ENCODE measurements at places on chromosomes 3 and 15.
A peak's percentile ranks its signal among the peaks of the same experiment; 100 is the strongest.

- no peak for DNase-seq
These were observed 10.8 kb downstream of the RAD54L2 start for GRCh38 chr3:51549311-51549710.

DNA sequence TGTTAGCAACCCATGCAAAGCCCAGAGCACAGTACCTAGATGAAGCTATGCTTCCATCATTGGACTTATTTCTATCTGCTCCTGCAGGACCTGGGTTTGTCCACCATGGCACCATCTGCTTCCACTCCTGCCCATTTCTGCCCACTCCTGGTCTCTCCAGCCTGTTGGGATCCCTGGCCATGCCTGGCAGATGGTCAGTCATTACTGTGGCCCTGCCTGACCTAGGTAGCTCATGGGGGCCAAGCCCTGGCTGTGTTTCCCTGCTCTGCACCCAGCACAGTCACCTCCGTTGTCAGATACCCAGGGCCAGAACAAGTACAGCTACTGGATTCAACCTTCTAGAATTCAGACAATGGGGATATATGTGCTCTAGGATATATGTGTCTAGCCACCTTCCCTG is 185.8 kb upstream of the TLE3 start:
- DNase-seq = no peak

DNA sequence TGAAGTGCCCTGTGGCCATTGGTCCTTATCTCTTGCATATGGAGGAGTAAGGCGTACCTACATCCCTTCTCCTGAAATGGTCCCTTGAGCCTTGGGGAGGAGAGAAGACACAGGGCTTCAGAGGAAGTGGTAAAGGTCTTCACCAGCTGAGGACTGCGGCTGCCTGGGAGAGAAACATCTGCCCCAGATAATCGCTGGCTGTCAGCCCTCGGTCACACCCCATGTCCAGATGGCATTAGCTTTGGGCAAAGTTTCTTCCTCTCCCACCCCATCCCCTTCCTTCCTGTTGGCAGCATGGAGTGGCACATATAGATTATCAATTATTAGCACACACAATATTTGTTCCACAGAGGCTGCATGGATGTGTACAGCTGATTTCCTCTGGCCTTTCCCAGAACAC is 61.6 kb downstream of the LRTM1 start:
- no peak for DNase-seq

GRCh38 chr3:43748645-43749044 is 57.9 kb downstream of the ABHD5 start:
- DNase-seq = no peak

DNA sequence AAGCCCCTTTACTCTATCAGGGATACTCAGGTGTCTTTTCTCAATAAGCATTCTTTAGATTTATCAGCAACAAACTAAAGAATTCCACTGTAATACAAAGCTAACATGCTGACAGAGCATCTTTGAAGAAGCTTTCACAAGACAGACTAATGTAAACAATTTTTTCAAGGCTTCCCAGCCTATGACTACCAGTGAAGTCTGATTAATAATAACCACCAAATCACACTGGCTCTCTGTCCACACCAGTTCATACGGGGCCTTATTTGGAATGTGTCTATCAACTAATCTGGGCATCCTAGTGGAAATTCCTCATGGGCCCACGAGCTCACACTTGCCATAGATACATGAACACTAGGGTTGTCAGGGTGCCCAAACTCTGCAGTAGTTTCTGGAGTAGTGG is 84.5 kb downstream of the EFL1 start:
- DNase-seq = peak; percentile 15

GRCh38 chr3:15860014-15860934 is 62.5 kb upstream of the ANKRD28 start:
- peak; percentile 61 for DNase-seq

DNA sequence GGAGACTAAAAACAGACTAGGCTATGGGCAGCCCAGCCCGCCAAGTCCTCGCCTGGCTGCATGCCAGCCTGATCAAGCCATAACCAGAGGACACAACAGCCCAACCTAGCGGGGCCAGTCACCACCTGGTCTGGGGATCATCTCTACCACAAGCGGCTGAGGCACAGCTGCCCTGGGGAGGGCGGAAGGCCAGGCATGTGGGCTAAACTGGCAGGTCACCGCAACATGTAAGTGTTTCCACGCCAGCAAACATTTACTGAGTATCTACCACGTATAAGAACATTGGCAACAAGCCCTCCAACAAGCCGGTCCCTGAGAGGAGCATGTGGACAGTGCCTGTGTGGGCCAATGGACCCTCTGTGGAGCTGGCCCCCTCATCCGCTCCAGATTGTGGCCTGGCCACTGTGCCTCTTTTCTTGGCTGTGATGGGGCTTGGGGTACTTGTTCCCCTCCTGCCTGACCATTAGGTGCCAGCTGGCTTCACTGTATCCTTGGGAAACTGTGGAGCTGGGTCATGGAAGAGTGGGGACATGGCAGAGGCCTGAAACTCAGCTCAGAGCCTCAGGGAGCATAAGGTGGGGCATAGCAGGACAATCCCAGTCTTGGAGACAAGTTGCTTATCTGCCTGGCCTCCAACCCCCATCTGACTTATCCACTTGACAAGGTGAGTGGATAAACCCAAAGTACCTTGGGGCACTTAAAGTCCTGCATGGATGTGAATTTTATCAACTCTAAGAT is 9.0 kb downstream of the UBXN7 start:
- no peak for DNase-seq

DNA sequence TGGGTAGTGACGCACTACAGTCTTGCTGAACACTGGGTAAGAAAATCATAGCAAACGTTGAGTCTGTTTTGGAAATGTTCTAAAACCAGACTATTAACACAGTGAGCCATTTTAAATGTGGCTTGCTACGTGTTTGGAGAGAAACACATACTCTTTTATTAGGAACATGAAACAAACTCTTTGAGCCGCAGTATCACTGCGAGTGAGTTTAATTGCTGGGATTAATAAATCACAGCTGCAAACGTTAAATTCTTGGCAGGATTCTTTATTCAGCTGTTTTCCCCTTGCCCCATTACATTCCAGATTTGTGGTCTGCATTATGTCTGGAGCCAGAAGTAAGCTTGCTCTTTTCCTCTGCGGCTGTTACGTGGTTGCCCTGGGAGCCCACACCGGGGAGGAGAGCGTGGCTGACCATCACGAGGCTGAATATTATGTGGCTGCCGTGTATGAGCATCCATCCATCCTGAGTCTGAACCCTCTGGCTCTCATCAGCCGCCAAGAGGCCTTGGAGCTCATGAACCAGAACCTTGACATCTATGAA is 33.6 kb downstream of the BTD start:
- DNase-seq = no peak

DNA sequence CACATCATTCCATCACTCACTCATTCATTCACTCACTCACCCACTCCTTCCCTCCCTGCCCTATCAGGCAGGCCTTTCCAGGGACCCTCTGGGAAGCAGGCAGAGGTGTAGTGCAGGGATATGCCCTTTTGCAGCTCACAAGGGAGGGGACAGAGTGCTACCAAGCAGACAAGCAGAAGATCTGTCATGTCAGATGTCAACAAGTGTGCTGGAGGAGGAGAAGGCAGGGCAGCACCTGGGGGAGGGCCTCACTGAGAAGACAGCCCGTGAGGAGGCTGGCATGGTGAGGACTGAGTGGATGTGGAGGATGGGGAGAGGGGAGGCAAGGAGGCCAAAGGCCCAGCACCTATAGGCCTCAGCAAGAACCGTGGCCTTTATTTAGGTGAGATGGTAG is 15.3 kb downstream of the ABTB1 start:
- no peak for DNase-seq

DNA sequence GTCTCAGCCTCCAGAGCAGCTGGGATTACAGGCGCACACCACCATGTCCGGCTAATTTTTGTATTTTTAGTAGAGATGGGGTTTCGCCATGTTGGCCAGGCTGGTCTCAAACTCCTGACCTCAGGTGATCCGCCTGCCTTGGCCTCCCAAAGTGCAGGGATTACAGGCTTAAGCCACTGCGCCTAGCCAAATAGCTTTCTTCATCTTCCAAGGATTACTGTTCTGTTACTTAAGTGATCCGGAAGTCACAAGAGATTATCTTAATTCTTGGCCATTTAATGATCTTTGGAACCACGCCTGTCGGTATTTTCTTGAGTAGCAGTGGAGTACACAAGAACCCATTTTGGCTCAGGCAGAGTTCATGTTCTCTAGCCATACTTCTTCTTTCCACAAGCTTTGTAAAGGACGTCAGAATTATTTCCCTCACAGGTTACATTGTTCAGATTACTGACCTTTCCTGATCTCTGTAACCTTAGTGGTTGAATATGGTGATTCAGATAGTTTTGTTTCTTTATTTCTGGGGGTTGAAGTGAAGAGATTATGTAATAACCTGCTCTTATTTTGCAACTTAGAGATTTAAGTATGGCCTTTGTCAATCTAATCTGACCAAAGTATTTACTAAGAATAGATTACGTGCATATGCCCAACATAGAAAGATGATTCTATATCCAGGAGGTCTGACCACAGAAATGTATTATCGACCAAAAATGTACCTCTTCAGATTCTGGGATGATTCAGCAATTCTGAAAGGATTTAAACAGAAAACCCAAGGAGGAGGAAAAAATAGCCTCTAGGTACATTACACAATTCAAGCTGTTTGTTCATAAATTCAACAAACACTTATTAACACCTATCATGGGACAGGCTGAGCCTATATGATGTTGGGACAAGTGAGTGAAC is 132.2 kb downstream of the GREM1 start:
- DNase-seq = peak; percentile 81

DNA sequence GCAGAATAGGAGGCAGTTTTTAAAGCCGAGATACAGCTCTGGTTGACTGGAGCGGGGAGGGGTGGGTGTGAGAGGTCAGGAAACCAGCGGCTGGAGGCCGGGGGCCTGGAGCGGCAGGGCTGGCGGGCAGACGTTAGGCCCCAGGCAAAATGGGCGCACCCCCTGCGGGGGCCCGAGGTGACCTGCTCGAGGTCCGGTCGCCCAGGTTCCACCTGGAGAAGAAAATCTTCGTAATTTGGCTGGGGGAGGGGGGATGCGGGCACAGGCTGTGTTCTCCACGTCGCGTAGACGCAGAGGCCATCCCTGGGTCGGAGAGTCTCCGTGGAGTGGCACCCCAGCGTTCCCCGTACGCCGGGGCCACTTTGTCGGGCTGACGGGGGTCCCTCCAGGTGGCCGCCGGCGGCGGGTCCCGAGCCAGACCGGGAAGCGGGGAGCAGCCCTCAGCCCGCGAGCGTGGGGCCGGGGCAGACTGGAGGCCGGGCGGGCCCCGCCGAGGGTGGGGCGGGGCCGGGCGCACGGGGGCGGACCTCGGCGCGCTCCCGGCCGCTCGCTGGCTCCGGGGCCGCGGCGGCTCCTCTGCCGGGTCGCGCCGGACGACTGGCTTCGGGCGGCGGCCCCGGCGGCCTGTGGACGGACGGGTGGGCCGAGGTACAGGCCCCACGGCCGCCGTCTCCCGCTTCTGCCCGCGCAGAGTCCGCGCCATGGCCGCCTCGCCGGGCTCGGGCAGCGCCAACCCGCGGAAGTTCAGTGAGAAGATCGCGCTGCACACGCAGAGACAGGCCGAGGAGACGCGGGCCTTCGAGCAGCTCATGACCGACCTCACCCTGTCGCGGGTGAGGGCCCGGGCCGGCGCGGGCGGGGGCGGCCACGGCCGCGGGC is at the start of gene CRTC3:
Gene CRTC3 (plus strand): TSS at position 553 of the 879 bp plus-strand sequence. CDS start 149 bp downstream, at position 702.
- peak; percentile 67 for DNase-seq

- no peak for DNase-seq
These were observed 385.4 kb upstream of the SEMA6D start for GRCh38 chr15:47331829-47332393.

DNA sequence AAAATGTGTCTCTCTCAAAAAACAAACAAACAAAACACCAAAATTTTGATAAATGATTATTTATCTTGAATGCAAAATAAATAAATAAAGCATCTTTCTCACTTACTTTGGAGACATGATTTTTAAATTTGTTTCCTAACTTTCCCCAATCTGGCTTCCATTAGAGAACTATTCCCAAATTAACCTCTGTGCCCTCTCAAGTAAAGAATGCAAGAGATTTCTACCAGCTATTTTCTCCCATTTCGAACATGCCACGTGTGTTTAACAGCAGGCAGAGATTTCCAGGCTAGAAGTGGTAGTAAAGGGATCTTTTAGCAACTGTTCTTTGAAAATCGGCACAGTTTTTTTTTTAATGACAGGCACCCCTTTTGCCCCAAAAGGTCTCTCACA is 269.1 kb downstream of the SHQ1 start:
- no peak for DNase-seq

- DNase-seq = peak; percentile 84
These were observed 22.5 kb downstream of the POPDC2 start for GRCh38 chr3:119637679-119638477.

- peak; percentile 53 for DNase-seq
These were observed at the start of gene OCA2 for GRCh38 chr15:28098766-28099554. OCA2 (minus strand) TSS chr15:28099315; CDS start chr15:28081874, 17,441 bp downstream.

- no peak for DNase-seq
These were observed 2.6 kb downstream of the CILP start for GRCh38 chr15:65208647-65209046.

DNA sequence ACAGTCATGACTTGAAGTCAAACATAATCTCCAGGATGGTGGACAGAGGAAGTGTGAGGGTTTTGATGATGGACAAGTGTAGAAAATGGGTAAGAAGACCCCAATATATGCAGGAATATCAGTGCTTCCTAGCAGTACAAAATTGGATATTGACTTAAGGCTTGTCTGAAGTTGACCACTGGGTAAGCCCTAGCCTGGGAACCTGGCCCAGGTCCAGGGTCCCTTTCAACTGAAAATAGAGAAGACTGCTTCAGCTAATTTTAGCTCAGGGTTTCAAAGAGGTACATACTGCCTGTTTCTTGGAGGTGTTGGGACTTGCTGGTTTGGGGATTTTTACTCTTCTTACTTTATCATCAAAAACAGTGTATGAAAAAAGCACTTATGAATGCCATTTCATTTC is 4.7 kb downstream of the NR1D2 start:
- DNase-seq = no peak

Measured in Caki2 (cell line).